ENCODE measurements at places on chromosomes 11 and 22. TPM values are rescaled to one million over a fixed set of nuclear protein-coding genes. Genes with fewer than 3 reads are reported as not detected.
A peak's percentile ranks its signal among the peaks of the same experiment; 100 is the strongest.

- peak; percentile 24 for DNase-seq
Observed at GRCh38 chr22:37165940-37166674, 16.4 kb upstream of the IL2RB start.

GRCh38 chr11:107824668-107825369 lies 33.8 kb downstream of the SLC35F2 start:
- DNase-seq, result no peak

The MRGPRF gene
- 5.5 TPM for total RNA-seq

The FBXO3 gene
- 53.3 TPM for total RNA-seq

DNA sequence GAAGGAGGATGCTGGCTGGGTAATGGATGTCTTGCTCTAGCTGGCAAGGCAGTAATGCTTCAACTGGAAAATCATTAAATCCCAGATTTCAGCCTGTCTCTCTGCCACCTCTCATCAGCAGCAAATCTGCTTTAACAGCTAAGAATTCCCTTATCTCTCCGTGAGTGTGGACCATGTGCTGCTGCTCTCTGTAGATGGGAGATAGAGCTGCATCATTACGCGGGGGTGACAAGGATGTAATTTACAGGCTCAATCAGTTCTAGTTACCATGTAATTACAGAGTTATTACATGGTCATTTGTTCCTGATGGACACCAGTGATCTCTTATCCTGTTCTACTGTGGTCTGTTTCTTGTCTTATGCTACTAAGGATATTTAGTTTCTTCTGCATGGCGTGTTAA lies 665.4 kb downstream of the NTM start:
- DNase-seq, result no peak

The RFPL2 gene
- not detected for total RNA-seq

DNA sequence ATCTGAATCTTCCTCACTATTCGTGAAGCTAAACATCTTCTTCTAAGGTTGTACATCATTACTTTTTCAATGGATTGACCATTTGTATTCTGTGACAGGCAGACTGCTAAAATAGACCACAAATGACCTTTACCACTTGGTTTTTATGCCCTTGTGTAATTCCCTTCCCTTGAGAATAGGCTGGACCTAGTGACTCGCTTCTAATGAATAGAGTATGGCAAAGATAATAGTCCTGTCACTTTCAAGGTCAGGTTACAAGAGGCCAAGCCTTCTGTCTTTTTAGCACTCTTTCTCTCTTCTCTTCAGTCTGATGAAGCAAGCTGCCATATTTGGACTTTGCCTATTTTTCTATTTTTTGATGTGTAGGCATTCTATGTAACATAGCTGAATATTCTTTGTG lies 492.9 kb downstream of the SOX6 start:
- no peak for DNase-seq

The CHEK1 gene
- 1.5 TPM for total RNA-seq

DNA sequence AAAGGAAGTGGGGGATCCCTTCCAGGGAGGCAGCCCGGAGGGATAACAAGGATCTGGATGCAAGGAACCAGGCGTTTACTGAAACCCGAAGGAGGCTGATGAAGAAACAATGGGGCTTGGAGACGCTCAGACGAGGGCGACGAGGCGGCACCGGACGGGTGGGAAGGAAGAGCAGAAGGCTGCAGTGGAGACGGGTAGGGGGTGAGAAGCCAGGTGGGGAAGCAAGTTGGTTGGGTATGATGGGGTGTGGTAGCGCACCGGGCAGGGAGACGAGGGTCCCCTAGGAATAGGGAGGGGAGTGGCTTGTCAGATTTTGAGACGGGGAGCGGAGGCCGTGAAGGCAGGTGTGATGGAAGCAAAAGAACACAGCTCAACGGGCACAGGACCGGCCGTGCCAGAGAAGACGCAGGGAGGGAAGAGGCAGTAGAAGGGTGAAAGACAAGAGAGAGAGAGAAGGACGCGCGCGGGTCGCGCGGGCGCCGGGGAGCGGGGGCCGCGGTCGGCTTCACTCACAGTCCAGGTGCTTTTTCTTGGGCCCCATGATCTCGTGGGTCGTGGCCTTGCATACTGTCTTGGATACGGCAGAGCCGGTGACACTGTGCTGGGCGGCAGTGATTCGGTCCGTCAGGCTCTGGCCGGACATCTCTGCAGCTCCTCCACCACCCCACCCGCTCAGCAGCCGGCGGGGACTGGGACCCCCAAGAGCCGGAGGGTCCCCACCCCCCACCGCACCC lies 579 bp downstream of the PICALM start:
- DNase-seq, result peak; percentile 59

- DNase-seq, result peak; percentile 100
Observed at GRCh38 chr11:65615229-65615949, at the start of gene PCNX3. PCNX3 (plus strand) TSS chr11:65615776; CDS start chr11:65616312, 536 bp downstream.

The GPHA2 gene
- total RNA-seq, result not detected

- no peak for DNase-seq
Observed at GRCh38 chr11:49377978-49378377, 169.6 kb upstream of the FOLH1 start.

The ACTN3 gene
- not detected for total RNA-seq

DNA sequence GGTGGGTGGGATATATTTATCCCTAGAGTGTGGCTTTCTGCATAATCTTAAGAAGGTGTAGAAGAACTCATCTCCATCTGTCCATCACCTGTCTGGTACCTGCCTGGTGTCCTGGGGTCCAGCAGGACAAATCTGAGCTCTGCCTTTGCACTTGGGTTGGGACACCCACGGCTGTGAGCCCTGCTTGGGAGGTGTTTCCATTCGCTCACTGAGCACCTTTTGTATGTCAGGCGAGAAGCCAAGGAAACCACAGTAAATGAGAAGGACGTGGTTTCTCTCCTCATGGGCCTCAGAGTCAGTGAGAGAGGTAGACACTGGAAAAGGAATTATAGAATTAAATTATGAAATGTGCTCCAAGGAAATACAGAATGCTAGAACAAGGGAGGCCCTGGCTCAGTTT lies 555.9 kb downstream of the MIAT start:
- DNase-seq, result no peak

The MUC5AC gene
- not detected for total RNA-seq

DNA sequence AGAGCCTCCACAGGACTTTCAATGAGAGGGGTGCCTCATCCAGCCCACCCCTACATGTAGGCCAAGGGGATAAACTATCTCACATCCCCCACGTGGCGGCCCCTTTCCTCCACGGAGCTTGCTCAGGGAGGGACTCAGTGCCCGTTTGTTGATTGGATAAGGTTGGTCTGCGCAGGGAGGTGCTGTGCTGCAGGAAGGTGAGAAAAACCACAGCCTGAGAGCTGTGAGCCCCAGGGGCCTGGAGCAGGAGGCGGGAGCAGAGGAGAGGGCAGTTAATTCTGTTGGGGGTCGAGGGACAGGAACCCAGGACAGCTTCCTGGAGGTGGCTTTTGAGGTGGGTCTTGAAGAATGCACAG lies 31.9 kb upstream of the ATXN10 start:
- DNase-seq, result no peak

GRCh38 chr11:66641834-66642233 lies 3.3 kb downstream of the RBM4 start:
- no peak for DNase-seq

The CHADL gene
- 25.4 TPM for total RNA-seq
